ENCODE measurements at places on chromosomes 11 and 22. TPM values are rescaled to one million over a fixed set of nuclear protein-coding genes. Genes with fewer than 3 reads are reported as not detected.
A peak's percentile ranks its signal among the peaks of the same experiment; 100 is the strongest.

Gene ADORA2A
- total RNA-seq: 1.8 TPM

DNA sequence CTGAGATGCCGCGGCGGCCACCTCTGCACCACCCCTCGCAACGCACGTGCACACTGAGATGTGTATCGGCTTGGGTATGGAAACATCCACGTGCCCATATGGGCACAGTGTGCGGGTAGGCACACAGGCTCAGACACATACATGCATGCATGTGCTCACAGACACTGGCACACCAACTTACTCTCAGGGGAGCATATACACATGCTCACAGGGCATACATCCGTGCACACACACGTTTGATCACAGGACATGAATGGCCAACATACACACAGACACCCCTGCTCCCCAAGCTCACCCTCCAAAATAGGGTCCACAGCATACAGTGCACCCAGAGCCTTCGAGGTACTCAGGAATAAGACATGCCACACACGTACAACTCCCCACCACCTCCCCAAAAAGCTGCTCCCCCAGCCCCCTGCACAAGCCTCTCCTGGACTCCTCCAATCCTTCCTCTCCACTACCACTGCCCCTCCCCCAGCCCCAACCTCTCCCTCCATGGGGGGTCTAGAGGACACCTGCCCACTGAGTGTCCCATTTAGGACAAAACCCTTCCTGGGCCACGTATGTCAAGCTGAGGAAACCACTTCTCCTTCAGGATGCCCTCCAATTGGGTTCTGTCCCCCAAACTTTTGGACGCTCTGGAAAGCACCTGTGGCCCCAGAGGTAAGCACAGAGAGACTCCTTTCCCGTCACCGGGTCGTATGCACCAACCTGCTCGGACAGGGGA lies 53.1 kb downstream of the SLC22A12 start:
- DNase-seq: no peak

GRCh38 chr11:22432291-22433093 lies 94.3 kb downstream of the SLC17A6 start:
- no peak for DNase-seq

GRCh38 chr11:94749369-94749768 lies 18.8 kb upstream of the AMOTL1 start:
- DNase-seq: peak; percentile 100

Gene CRACR2B
- 21.2 TPM for total RNA-seq

Gene TRIM51
- not detected for total RNA-seq

Gene SLC22A12
- total RNA-seq: not detected

DNA sequence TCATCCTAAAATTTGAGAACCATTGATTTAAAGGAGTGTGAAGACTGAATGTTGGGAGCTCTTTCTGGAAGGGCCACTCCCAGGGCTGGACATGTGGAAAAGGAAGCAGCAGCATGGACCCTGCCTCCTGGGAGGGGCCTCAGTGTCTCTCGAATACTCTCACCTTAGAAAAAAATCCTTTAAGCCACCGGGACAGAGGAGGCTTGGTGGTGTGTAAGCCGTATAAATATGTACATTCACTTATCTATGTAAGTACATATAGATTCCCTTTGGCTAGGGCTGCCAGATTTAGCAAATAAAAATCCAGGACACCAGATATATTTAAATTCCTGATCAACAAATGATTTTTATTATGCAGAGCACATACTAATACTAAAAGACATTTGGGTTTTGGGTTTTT lies 17.6 kb downstream of the NTM start:
- no peak for DNase-seq

GRCh38 chr11:14288189-14288935 lies 70.6 kb downstream of the RRAS2 start:
- peak; percentile 71 for DNase-seq

DNA sequence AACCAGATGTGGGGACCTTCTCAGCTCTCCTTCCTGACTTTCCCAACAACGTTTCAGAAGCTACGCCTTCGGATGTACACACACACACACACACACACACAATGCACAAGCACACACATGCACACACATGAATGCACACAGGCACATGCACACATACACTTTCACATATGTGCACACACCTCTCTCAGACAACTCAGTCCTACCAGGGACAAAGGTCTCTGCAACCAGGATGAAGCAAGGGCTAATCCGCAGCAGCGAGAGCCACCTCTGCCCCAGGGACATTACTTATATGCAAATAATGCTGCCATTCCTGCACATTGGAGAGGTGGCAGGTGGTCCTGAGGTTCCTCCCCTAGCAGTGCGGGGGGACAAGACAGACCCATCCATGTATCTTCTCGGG lies 27.4 kb upstream of the LINC01488 start:
- DNase-seq: no peak

- peak; percentile 11 for DNase-seq
Observed at GRCh38 chr11:19196432-19196831, 5.4 kb downstream of the CSRP3 start.

- DNase-seq: no peak
Observed at GRCh38 chr11:2160736-2161259, at the start of gene INS. TSS of gene INS (minus strand) at chr11:2161209. CDS start at chr11:2160971, 238 bp downstream.

DNA sequence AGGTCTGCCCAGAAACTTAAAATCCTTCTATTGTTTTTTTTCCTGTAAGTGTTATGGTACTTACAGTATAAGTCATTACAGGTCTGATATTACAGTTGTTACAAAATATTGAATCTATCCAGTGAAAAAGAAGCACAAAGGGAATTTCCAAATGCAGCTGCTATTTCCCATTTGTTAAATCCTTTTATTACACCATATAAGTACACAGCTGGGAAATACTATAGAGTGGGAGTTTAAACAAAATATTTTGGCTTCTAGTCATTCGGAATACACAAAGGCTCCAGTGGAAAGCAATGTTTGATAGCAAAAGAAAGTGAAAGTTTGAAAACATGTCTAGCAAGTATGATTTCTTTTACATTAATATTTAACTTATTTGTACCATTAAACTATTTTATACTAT lies 18.0 kb downstream of the SOX6 start:
- no peak for DNase-seq

DNA sequence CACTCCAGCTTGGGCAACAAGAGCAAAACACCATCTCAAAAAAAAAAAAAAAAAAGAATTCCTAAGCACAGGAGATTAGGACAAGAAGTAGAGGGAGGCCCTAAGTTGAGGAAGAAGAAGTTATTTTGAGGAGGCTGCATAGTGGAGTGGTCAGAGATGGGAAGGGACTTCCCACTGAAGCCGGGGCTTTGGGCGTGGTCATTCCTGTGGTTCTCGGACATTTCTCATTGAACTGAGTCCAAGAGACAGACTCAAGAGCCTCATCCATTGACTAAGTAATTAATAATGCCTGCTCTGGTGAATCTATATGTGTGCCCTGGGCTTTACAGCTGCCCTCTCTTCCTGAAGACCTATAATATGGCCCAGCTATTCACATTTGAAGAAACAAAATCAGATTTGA lies 53.2 kb upstream of the FTH1 start:
- no peak for DNase-seq

Gene ART5
- total RNA-seq: not detected

DNA sequence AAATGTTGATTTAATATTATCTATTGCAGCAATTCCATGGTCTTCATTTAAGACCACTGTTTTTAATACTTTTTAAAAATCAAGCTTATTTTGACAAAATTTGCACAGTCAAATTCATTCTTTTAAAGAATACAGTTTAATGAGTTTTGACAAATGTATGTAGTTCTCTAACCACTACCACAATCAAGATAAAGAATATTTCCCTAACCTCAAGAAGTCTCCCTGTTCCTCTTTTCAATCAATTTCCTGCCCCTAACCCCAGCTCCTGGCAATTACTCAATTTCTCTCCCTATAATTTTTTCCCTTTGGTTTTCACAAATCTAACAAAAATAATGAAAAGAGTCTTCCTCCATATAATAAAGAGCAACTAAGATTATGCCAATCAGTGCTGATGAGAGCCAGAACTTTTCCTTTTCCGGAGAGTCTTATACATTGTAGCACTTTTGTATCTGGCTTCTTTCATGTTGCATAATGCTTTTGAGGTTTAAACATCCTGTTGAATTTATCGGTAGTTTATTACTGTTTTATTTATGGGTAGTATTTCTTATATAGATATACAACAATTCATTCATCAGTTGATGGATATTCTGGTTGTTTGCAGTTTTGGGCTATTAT lies 231.7 kb downstream of the AASDHPPT start:
- DNase-seq: no peak

DNA sequence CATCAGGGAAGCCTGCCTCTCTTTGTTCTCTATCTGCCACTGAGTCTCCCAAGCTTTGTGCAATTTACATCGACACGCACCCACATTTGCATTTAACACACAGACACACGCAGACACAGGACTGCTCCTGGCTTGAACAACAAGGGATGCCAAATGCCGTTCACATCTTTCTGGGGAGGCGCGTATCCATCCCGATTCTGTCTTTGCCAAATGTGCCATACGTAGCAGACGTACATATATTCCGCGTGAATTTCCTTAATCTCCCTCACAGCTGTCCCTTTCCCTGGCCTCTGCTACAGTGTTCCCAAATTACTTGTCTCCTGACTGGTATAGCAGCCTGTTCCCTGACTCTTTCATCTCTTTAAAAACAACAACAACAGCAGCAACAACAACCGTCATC lies 409.5 kb downstream of the MIAT start:
- no peak for DNase-seq

GRCh38 chr11:70948855-70949531 lies 303.4 kb downstream of the SHANK2 start:
- no peak for DNase-seq

DNA sequence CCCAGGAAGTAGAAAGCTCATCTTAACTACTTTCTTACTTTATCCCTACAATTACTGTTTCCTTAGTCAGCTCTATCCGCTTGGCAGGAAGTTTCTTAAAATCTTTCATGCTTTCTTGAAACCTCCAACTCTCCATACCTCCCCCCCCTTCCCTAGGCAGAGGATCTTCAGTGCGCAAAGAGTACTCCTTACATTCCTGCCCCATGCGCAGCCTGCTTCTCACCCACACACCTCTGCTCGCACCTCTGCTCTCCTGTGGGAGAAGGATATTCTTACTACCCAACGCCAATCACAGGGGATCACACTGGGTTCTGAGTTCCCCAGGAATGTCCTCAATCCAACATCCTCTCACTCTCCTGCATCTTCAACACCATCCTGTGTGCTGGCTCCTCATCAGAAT lies 12.3 kb downstream of the TCF20 start:
- DNase-seq: no peak

Gene PHETA2
- total RNA-seq: 4.5 TPM

DNA sequence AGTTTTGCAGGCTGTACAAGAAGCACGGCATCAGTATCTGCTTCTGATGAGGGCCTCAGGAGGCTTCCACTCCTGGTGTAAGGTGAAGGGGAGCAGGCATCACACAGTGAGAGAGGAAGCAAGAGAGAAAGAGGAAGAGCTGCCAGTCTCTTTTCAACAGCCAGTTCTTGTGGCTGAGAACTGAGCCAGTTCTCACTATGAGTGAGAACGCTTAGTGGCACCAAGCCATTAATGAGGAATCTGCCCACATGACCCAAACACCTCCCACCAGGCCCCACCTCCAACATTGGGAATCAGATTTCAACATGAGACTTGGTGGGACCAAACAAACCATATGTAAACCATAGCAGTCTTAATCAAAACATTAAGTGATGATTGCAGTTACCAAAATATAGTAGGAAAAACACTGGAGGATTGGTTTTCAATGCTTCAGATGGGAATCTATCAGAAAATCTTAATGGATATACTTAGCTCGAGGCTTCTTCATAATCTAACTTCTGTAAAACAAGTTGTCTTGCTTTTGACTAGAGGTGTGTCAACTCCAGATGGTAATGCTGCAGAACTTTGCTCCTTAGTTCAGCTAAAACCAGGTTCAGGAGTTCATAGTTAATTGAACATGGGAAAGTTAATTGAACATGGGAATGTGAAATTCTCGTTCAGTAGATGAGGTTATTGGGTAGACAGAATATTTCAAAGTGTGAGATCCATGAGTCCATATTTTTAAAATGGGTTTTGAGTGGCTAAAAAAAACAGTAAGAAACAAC lies 12.2 kb downstream of the FAR1 start:
- DNase-seq: no peak

Gene NLRP6
- not detected for total RNA-seq

- DNase-seq: no peak
Observed at GRCh38 chr22:35921044-35921443, 107.6 kb downstream of the RBFOX2 start.

DNA sequence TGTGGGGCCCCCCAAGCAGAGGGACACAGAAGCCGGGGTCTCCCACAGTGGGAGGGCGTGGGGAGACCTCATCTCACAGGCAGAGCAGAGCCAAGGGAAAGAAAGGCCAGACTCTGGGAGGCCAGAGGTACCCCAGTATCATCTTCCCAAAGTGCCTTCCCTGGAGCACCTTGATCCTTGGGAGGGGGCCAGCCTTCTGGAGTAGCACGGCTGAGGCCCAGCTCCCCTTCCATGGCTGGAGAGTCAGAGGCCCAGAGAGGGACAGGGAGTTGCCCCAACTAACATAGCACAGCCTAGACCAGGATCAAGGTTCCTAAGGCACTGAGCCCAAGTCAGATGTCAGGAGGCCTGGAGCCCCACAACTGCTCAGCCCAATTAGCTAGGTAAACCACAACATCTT lies 50.6 kb downstream of the ELFN2 start:
- DNase-seq: no peak

Gene SCGB1A1
- not detected for total RNA-seq

Gene PEX26
- 30.0 TPM for total RNA-seq

- DNase-seq: no peak
Observed at GRCh38 chr22:33598821-33599220, 321.5 kb downstream of the LARGE1 start.

All from PC-9 (cell line).